ENCODE measurements at places on chromosomes 7 and 10. TPM values are rescaled to one million over a fixed set of nuclear protein-coding genes. Genes with fewer than 3 reads are reported as not detected.

MKI67 gene
- 15.4 TPM for total RNA-seq

LIPF gene
- total RNA-seq = 0.10 TPM

CCL26 gene
- 0.69 TPM for total RNA-seq

GRID1 gene
- total RNA-seq = 2.7 TPM

ZNF503 gene
- total RNA-seq = 5.6 TPM

TBX20 gene
- total RNA-seq = 0.20 TPM

LRIT1 gene
- total RNA-seq = not detected

GDI2 gene
- total RNA-seq = 307 TPM

HHEX gene
- total RNA-seq = 3.9 TPM

ACTL6B gene
- not detected for total RNA-seq

FANK1 gene
- 3.1 TPM for total RNA-seq

VSTM2A gene
- 0.20 TPM for total RNA-seq

PHYHIPL gene
- total RNA-seq = 1.2 TPM

HILPDA gene
- 44.1 TPM for total RNA-seq

OPN4 gene
- not detected for total RNA-seq

Measured in skin of body (tissue), 3 donors.